Epithelial cell of proximal tubule (primary cell): ENCODE measurements at places on chromosomes 12 and 14. TPM values are rescaled to one million over a fixed set of nuclear protein-coding genes. Genes with fewer than 3 reads are reported as not detected.

DNA sequence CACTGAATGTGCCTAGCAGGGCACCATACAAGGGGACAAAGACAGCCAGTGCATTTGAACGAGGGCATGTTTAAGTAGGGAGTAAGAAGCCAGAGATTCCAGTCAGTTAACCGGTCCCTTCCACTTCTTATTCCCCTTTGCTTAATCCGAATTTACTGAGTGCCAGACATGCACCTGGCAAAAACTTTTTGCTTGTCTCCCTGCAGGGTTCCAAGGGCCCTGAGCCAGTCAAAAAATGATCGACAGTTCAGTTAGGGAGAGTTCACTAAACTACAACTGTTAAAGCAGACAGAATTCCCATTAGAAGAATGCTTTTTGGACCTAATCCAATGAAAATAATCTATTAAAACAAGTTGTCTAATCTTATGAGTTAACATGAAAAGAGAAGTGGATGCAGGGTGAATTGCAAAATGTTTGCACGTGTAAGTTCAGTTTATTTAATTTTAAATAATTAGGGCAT lies 193.8 kb downstream of the TMTC2 start:
- no peak for DNase-seq

DNA sequence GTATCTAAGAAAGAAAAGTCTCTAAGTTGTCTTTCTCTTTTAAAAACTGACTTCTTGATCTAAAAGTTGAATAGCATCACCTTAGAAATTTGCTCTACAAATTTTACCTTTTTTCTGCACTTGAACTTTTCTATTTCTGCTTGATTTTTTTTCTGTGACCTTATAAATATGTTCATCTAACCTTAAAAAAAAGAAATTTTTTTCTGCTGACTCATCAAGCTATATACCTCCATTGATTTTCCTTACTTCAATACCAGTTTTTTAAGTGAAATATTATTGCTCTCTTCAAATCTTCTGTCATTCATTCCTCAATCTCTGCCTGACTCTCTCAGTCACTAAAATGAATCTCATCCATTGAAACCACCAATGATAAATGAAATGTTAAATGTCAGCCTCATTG lies 910.1 kb downstream of the GALC start:
- no peak for DNase-seq

Gene GRIP1
- total RNA-seq = 1.5 and 3.0 TPM in 2 replicates

Gene PLA2G1B
- not detected in 2 replicates for total RNA-seq

DNA sequence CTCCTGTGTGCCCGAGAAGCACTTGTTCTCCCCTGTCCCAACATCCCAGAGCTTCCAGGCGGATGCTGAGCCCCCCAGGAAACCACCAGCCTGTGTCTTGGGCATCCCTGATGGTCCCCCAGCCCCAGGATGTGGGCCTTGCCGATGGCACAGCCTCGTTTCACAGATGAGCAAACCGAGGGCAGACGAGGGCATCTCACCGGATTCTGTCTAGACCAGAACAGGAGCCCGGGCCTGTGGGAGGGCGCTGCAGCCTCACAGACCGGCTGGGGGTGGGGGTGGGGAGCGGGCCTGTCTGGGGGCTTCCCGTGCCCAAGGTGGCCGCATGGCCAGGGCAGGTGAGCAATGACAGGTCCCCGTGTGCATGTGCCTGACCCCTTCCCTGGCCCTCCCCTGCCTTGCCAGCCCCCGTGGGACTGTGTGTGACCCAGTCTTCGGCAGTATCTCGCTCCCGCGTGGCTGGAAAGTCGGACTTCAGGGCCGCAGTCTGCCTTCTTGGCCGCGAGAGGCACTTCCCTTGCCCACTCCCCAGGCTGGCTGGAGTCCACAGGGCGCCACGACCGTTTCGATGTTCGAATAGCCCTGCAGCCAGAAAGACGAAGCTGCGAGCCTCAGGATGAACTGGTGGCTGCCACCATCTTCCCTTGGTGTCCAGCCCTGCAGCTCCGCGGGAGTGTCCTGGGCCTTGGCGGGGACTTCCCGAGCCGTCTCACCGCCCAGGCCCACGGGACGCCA lies 8.9 kb downstream of the RFLNA start:
- DNase-seq = no peak

- no peak for DNase-seq
Measured at GRCh38 chr12:121536054-121536898, 44.5 kb downstream of the KDM2B start.

DNA sequence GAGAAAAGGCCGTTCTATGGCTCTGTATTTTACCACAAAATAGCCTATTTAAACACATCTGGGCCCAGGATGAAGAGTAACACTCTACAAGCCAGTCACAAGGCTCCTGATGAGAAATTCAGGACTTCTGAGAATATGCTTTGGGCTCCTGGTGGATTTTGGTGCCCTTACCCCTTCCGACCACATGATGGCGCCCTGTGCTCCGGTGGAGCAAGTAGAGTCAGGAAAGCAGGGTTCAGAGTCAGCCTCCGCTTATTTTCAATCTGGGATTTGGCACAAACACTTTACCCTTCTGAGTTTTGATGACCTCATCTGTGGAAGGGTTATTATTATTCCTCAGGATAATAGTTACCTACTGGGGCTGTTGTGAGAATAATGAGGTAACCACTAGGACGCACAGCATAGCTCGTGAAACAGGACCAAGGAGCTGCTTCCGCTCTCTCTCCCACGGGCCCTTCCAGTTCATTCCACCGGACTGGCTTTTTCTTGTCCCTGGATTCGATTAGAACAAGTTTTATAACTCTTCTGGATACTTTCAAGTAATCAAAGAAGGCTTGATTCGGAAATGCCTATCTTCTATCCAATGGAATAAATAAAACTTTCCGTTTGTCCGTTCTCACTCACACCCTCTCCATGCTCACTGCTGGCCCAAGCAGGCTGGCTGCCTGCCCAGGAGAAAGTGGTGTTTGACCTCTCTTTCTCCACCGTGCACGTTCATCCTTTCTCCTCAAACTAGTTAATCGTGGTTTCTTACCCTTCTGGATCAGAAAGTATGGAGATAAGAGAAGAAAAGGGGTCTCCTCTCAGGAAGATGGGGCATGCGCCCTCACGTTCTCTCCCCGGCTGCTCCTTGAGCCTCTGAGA lies 104.6 kb downstream of the GALC start:
- no peak for DNase-seq

DNA sequence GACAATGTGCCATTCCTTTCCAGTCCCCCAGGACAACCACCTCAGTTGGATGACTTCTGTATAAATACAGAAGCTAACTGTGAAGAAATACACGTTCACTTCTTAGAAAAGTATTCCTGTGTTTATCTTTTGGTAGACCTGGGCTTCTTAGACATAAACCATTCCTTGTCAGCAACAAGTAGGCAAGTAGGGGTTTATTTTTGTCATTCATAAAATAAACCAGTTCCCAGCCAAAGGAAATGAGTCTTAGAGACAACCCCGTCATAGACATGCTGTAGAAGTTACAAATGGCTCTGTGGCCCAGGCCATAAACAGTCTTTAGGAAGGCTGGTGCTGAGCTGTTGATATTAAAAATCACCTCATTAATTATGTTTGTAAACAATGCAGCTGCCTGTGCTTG lies 243.2 kb downstream of the SPTSSA start:
- DNase-seq = no peak

DNA sequence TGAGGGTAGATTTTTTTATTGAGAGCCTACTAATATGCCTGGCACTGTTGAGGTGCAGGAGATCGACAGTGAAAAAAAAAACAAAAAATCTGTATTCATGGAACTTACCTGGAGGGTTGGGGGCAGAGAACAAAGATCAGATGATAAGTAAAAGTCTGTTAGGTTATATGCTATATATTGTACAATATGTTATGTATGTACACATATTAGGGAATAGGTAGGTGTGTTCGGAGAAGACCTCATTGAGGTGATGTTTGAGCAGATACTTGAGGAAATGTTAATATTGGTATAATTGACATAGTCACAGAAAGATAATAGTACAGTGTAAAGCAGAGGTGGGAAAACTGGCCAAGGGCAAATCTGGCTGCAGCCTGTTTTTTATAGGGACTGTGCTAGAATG lies 5.6 kb downstream of the ARF6 start:
- no peak for DNase-seq

Gene ACVR1B
- 14.0 and 23.4 TPM in 2 replicates for total RNA-seq

DNA sequence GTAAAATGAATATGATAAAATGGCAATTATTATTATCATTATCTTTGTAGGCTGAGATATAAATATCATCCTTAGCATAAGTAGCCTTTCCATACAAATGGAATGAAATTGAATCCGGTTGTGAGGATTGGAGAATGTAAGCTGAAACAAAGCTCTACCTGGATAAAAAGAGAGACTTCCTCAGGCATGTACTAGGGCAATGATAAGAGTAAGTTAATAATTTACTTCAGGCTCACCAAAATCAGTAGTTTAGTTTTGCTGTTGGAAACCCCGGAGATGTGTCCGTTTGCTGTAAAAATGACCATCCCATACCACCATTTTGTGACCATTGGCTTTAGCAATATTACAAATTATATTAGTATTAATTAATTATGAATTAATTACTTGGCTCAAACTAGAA lies 96.3 kb downstream of the C12orf75 start:
- DNase-seq = no peak

DNA sequence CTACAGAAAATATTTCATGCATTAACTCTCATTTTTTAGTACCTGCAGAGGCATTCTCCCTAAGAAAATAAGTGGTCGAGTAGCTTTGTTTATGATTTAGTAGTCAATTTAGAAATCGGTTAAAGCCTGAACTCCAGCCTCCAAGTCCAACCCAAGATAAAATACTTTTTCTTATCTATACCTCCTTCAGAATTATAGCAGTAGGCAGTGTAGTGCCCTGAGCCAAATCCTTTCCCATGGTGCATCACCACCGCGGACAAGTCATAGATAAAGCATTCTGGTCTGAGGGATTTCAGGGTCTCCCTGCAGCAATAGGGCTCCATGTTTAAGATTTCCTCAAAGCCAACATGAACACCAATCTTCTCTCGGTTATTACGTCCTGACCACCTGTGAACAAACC lies 30.5 kb downstream of the USP44 start:
- DNase-seq = no peak
